ENCODE measurements at places on chromosomes 4 and X.

GRCh38 chrX:23756165-23756564 lies 13.1 kb upstream of the ACOT9 start:
- peak; percentile 49 for DNase-seq

GRCh38 chr4:162959046-162959445 lies 207.6 kb downstream of the NAF1 start:
- DNase-seq, result no peak

DNA sequence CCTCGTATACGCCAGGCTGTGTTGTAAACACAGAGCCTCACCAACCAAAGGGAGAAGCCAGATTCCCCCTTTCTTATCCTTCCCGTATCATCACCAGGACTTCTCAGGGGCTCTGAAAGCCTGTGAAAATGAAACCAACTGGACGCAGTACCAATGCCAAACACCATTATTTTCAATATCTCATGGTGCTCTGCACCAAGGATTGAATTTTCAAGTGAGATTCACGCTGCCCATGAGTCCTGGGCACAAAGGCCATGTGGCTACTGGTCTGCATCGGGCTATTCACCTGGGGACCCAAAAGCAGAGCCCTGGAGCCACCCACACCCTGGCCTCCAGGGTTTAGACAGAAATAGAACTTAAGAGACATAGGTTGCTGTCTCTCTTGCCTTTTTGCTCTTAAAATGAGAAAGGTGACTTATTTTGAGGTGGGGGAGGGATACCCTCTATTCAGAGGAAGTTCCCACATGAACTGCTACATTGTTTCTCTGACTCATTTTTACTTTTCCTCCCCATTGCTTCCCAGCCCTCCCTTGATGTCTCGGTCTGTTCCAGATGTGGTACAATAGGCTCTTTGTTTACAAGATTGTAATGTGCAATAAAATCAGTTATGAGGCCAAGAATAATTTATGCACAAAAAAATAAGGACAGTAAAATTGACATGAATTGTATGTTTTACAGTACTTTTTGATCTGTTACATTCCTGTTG lies 55.4 kb downstream of the MAML3 start:
- DNase-seq, result no peak

DNA sequence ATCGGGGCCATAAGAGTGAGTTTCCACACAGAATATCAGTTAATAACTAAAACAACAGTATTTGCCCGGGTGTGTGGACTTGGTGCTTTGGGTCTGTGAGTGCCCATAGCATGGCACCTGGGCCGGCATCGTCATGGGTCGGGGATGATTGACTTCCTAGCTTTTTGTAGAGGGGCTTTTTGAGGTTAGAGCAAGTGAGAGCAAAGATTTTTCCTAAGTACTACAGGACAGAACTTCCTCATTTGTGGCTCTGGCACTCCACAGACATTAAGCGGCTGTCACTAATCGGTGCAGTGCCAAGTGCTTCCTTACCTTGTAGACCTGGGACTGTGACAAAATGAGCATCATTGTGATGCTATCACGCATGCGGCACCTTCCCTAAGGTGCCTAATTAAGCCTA lies 81.0 kb downstream of the SHROOM2 start:
- no peak for DNase-seq

- DNase-seq, result no peak
Observed at GRCh38 chr4:168540503-168541265, 43.8 kb downstream of the PALLD start.

GRCh38 chr4:168183717-168184571 lies 91.6 kb downstream of the ANXA10 start:
- no peak for DNase-seq

DNA sequence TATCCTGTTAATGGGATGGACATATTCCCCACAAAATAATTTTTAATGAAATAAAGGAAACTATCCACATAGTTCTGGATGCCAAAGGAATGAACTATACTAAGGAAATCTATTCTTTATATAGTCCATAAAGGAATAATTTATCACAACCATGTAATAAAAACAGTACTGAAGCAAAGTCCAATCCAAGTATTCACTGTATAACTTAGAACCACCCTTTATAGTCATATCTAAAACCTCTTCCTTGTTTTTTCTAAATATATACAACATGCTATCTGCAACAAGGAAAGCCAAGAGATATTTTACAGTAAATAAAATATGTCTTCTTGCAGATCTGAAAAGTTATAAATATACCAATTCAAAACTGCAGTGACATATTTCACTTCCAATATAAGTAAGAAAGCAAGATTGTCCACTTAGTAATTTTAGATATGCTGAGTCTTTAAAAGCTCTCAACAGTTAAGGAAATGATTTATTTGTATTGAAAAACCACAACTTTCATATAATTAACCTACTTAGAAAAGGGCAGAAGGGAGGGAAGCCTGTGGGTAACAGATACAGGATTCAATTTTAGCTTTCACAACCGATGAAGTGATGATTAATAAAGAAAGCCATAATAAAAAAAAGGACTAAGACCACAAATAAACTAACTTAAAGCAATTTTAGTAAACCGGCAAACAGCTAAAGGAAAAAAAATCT lies 8.0 kb downstream of the NR3C2 start:
- DNase-seq, result no peak

GRCh38 chr4:40144716-40145115 lies 52.1 kb upstream of the RHOH start:
- DNase-seq, result no peak

DNA sequence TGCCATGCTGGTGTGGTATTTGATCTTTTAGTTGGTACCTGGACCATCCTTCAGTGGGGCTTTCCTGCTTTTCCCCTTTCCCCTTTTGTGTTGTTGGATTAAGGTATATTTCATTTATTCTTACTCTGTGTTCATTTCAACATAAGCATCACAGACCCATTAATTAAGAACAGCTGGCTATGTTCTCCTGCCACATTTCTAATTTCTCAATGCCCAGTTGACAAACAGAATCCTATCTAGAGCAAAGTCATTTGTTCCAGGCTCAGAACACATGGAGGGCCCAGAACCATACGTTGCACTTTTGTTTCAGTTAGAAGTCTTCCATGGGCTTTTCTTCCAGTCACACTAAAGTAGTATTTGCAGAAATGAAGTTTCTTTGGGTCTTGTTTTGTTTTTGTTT lies 46.1 kb upstream of the EOLA2 start:
- DNase-seq, result no peak

GRCh38 chrX:153973127-153974002 lies 811 bp downstream of the TMEM187 start:
- DNase-seq, result no peak

DNA sequence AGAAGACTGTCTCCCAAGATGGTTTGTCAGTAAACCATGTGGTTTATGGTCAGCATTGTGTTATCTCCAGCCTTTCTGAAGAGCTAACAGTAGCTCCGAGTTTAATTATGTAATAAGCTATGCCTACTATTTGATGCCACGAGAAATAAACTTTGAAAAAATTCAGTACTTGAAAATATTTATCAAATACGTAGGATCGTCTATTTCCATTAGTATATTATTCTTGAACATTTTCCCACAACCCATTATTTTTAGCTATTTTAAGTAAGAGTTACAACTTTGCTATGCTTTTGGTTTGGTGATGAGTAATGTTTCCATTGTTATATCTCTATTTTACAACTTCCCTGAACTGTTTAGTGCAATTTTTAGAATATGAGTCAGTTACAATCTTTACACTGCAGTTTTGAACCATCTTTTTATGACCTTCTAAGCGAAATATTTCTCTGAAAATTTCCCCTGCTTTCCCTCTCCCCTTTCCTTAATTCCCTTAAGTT lies 44.5 kb upstream of the TRIM2 start:
- no peak for DNase-seq

- no peak for DNase-seq
Observed at GRCh38 chr4:75634951-75635350, 4.6 kb upstream of the CDKL2 start.

DNA sequence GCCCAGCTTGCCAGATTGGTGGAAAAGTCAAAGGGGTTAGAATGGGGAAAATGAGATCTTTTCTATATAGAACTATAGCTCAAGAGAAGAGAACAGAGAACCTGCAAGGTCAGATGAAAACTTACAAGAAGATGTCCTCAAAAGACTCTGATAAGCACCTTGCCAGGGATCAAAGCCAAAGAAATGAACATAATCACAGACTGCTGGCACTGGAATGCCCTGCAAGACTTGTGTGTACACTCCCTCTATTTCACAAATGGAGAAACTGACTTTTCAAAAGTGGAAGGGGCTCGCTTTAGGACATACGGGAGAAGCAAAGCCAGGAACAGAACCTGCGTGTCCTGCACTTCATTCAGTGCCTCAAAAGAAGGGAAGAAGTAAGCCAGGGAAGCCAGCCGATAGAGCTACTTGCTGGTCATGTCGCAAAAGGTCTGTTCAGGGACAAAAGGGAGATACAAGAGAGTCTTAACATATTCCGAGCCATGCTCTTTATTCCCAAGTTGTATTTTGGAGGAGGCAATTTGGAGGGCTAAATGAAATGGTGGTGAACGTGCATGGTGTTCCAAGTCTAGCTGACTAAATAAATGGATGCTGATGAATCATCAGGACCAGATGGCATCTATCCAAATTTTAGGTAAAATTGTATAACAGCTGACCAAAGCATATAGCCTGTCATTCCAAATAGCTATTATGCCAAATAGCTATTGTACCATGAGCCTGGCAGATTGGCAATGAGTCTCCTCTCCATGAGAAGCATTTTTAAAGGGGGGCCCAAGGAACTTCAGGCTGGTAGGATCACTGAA lies 175.6 kb upstream of the GPC4 start:
- no peak for DNase-seq

DNA sequence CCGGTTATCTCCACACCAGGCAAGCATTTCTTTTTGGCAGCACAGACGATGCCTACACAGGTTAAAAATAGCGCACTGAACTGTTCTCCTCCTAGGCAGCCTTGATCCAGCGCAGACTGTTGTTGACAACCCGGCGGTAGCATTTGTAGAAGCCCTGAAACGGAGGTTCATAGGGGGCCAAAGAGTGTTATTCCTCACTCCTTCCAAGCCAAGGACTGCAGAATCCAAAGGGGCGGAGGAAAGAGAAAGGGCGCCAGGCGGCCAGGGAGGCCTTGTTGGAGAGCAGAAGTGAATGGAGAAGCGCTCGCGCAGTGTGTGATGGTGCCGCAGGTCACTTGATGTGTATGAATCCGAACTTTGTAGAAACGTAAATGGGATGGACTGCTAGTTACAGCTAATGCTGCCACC lies 82.7 kb downstream of the TENM3 start:
- DNase-seq, result no peak

- no peak for DNase-seq
Observed at GRCh38 chrX:130057209-130057608, 53.1 kb downstream of the ELF4 start.

GRCh38 chr4:152628128-152628527 lies 51.7 kb downstream of the TMEM154 start:
- DNase-seq, result no peak

- DNase-seq, result no peak
Observed at GRCh38 chr4:14767142-14767541, 235.1 kb upstream of the CPEB2 start.

All from stimulated activated CD8-positive, alpha-beta memory T cell treated with anti-CD3 and anti-CD28 coated beads, Interleukin-12 subunit alpha, Interleukin-12 subunit beta, amount 100 ng/mL, for 1 hour (primary cell).